ENCODE measurements at places on chromosomes 5 and 9. TPM values are rescaled to one million over a fixed set of nuclear protein-coding genes. Genes with fewer than 3 reads are reported as not detected.
A peak's percentile ranks its signal among the peaks of the same experiment; 100 is the strongest.

Gene MEIKIN
- total RNA-seq = not detected

Gene IRGM
- total RNA-seq = not detected

DNA sequence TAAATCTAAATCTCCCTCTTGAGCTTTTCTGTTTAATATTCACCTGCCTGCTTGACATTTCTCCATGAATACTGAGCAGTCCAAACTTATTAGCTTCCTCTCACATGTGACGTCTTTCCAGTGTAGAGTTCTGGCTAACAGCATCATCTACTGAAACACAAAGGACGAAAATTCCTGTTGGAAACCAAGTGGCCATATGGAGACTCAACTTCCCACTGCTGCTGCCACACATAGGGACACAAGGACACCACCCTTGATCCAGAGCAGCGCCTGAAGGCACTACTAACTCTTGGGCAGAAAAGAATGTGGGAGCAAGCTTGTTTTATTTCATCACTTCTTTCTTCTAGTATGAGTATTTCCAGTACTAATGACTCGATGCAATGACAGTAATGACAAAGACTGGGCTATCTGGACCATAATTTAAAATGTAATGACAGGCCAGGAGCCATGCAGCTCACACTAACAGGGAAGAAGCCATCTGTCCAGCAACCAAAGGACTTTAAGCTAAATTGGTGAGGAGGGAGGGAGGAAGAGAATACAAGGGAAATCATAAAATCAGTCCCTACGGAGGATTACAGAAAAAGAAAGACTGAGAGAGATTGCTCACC is 19.2 kb downstream of the RNF130 start:
- DNase-seq = no peak

- DNase-seq = peak; percentile 13
Observed at GRCh38 chr5:166401391-166401790, 1890.1 kb upstream of the WWC1 start.

Gene GABBR2
- 0.50 TPM for total RNA-seq

Gene MUSK
- not detected for total RNA-seq

- DNase-seq = no peak
Observed at GRCh38 chr9:91427873-91428272, 4.2 kb upstream of the NFIL3 start.

DNA sequence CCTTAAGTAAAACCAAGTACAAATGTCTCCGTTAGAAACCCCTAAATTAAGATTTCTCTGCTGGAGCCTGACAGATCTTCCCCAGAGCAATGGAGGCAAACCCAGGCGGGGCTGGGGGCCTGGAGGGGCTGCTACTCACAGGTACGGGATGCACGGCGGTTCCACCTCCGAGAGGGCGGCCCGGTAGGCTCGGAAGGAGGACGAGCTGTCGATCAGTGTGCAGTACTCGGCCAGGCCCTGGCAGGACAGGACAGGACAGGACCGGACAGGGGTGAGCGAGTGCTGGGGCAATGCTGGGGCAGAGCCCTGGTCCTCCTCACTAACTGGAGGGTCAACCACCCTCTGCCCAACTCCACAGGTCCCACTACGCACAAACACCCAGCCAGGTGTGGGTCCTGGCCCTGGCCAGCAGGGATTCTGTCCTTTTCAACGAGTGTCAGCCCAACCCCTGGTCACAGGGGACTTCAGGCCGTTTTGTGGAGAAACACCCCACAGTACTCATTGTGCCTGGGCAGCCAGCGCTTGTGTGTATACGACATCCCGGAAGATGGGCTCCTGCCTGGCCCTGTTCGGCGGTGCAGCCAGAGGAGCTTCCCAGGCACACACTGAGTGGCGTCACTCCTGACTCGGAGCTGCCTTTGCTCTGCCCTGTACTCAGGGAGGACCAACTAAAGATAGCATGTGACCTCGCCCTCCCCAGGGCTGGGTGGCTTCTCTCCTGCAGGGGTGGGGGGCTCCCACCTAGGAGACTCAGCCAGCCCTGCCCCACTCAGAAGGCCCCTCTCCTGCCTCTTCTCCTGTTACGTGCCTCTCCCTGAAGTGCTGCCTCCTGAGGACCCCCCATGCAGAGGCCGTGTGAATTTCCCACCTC is 37.4 kb downstream of the PRRT1B start:
- DNase-seq = no peak

DNA sequence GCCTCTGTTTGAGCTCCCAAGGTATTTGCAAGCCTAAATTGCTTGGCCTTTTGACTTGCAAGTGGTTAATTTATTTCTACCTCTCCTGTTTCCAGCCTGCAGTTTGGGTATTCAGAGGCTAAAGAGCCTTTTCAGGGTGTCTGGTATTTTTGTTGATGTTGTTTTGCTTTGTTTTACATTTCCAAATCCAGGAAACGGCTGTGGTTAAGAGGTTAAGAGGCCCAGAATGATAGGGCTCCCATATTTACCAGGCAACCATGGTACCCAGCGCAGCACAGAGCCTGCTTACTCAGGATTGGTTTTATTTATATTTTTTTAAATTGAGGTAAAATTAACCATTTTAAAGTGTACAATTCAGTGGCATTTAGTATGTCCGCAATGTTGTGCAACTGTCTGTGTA is 92.1 kb downstream of the PDZD2 start:
- DNase-seq = peak; percentile 73

- peak; percentile 78 for DNase-seq
Observed at GRCh38 chr9:17462869-17463464, 115.9 kb upstream of the SH3GL2 start.

Gene IFNA2
- total RNA-seq = not detected

- DNase-seq = no peak
Observed at GRCh38 chr5:147177125-147177840, 57.5 kb upstream of the STK32A start.

DNA sequence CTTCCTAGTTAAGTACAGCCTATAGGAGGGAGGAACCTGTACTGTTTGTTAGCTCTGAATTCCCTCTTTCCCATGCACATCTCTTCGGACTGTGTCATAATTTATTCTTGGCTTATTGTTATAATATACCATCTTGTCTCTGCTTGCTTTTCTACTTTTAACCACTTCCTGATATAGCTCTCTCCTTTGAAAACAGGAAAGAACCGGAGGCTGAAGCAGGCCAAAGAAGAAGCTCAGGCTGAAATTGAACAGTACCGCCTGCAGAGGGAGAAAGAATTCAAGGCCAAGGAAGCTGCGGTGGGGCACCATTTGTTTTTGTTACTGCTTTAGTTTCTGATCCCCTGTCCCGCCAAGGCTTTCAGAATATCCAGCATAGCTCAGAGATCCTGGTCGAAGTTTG is 4.8 kb downstream of the ATP6V1G1 start:
- DNase-seq = peak; percentile 54

Gene SLC6A18
- not detected for total RNA-seq

Gene CDH10
- total RNA-seq = not detected
